HFFc6 (cell line): ENCODE measurements at places on chromosomes 6 and 20.
A peak's percentile ranks its signal among the peaks of the same experiment; 100 is the strongest.

DNA sequence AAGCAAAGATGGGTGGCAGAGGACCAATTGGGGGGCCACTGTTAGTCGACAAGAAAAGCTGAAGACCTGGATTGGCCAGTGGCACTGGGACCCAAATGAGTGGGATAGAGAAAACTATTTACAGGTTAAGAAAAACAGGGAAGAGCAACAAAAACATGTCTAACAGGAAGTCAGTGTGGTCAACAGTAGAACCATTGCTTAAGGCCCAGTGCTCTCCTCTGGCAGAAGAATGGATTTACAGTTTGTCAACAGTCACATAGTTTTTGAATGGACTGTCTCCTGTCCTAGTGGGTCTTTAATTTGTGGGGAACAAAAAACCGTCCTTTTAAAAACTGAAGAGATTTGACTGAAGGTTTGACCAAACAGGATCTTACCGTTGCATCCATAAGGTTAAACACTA, 12.1 kb upstream of the WTAP start:
- no peak for DNase-seq

DNA sequence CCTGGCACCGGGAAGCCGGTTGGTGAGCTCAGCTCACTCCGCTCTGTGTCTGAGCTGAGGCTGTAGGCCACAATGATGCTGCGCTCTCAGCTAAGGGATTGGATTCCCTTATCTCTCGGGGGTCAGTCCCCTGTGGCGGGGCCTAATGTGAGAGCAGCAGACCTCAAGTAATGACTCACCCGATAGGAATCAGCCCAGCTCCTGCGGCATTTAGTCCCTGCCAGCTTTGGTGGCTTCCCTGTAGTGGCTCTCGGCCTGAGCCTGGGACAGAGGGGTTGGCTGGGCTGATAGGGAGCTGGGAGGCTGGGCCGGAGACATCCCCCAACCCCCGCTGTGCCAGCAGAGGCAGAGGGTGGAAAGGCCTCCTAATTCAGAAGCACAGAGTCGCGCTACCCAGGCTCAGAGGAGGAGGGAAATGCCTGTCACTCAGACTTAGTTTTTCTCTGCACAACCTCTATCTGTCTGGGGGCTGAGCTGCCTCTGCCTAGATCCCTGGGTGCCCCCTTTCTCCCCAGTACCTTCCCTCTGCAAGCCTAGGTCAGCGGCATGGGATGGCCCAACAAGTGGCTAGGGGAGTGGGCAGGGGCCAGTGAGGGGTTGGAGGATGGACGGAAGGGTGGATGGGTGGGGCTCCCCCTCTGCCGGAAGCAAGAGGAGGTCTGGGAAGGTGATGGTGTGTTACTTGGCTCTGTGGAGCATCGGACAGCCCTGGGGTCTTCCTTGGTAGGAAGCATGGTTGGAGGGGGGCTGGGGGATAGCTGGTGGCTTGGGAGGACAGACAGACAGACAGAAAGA, 92.2 kb downstream of the CDH22 start:
- peak; percentile 36 for DNase-seq

- DNase-seq, result no peak
Measured at GRCh38 chr6:89162047-89162371, 16.2 kb downstream of the PM20D2 start.

DNA sequence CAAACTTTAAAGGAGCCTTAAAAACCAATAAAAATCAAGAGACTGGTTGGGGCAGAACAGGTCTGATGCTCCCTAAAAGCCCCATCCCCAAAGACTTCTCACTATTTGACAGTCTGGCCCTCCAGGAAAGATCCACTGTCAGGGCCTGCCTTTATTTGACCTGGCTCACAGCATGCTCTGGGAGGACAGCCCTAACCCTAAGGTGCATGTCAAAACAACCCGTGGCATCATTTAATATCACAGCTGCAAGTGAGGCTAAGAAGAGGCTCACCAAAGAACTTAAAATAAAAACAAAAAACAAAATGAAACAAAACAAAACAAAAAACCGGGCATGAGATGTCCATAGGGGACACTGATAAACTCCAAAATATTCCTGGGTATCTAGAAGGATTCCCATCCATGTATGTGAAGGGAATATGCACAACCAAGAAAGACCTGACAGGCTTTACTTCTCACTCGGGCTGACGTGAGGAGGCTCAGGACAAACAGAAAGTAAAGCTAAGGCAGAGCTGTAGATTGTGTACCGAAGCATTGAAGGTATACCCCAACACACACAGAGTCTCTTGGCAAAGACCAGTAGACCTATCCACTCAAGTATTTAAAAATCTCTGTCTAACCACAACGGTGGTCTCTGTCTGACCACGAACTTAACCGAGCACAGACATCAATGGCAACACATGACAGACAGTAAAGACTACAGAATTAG, 57.3 kb downstream of the AHI1 start:
- DNase-seq, result no peak

GRCh38 chr20:54649511-54649962, 174.1 kb downstream of the DOK5 start:
- DNase-seq, result peak; percentile 62

DNA sequence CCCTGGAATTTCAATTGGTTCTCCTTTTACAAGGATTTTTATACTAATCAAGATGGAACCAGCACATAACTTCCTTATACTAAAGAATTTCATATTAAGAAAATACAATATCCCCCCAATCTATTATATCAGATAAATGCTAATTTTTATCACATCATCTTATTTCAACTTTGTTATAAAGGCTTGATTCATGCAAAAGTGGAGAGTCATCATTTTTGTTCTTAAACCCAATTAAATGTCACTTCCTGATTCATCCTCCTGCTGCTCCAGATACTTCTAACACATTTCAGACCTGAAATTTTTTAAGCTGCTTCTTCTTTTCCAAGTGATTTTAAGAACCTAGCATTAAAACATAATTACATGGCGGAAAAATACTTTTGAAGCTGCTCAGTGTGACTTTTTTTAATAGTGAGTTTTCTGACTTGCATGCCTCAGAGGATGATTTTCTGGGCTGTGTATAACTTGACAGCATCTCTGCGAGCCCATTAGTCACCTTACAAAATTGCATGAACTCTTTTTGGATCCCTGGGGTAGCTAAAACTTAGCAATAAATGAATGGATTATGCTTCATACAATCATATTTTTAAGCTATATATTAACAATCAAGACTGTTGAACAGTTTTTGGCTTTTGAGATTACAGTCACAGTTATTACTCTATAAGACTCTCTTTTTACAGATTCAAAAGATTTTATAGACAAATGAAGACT, 134.1 kb downstream of the ELOVL4 start:
- no peak for DNase-seq

GRCh38 chr6:65701325-65701724, 5.7 kb downstream of the EYS start:
- no peak for DNase-seq

- DNase-seq, result no peak
Measured at GRCh38 chr20:61737812-61738443, 327.8 kb downstream of the TAF4 start.

DNA sequence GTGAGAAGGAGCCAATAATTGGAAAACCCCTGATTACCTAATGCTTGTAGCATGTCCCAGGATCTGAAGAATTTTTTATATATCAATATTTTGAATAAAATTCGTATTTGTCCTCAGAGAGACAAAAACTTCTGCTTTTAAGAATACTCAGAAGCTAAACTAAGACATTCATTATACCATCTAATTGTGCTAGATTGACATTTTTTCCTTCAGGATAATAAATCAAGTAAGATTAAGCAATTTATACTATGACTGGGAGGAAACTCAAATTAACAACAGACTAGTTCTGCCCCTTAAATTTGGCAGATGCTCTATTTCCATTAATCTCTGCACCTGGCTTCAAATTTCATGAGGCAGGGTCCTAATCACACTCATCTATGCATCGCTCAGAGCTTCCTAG, 291.4 kb downstream of the PLCB1 start:
- no peak for DNase-seq

GRCh38 chr6:169427856-169428255, 174.2 kb upstream of the THBS2 start:
- DNase-seq, result peak; percentile 45

- DNase-seq, result no peak
Measured at GRCh38 chr6:75618437-75618836, 16.8 kb downstream of the SENP6 start.

DNA sequence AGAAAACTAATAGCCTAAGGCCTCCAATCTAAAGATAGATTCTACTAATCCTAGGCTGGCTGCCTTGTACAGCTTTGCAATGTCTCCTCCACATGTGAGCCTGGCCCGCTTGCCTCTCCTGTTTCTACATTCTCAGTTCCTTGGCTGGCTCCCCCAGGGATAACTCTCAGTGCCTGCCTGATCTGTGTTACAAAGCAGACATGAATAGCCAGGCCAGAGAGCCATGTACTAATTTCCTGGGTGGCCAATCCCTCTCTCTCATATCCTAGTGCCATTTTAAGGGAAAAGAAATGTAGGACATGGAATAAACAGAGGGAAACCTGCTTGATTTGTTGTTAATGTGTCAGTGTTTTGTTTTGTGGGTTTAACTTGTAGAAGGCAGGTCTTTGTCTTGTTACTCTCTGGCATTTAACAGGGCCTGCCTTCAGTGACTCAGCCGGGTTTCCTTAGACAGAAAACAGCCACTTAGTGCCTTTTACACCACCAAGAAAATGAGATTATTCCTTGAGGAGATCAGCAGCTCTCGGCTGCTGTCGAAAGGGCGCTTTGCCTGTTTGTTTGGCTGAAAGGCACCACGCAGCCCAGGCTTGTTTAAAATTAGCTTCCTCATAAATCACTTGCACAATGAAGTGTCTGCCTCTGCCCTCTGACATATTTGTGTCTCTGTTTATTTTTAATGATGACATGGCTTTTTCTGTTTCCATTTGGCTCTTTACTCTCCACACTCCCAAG, 702.7 kb downstream of the MAFB start:
- no peak for DNase-seq

DNA sequence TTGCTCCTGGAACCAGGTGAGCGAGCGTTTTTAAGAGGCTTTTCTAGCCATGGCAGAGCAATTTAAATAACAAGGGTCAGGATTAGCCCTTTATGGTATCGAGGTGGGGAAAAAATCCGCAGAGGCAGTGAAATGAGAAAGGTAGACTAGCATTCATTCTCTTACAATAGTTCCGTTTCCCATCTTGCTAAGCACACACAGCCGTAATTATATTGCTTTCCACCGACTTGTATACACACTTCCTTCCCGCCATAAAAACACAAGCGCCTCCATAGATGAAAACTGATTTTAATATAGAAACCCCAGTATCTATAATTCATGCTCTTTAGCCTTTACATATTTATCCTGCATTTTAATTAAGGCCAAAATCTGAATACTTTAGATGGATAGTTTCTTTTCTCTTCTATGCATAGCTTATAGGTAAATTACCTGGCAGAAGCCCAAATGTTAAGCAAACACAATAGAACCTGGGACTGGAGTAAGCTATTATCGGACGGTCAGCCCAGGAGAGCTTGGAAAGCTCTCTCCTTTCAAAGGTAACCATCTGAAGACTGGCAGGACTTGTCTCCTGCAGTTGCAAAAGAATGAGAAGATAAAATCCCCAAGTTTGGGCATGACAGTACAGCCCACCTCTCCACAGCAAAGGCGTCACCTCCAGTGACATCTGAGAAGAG, 90.9 kb upstream of the MC3R start:
- no peak for DNase-seq

DNA sequence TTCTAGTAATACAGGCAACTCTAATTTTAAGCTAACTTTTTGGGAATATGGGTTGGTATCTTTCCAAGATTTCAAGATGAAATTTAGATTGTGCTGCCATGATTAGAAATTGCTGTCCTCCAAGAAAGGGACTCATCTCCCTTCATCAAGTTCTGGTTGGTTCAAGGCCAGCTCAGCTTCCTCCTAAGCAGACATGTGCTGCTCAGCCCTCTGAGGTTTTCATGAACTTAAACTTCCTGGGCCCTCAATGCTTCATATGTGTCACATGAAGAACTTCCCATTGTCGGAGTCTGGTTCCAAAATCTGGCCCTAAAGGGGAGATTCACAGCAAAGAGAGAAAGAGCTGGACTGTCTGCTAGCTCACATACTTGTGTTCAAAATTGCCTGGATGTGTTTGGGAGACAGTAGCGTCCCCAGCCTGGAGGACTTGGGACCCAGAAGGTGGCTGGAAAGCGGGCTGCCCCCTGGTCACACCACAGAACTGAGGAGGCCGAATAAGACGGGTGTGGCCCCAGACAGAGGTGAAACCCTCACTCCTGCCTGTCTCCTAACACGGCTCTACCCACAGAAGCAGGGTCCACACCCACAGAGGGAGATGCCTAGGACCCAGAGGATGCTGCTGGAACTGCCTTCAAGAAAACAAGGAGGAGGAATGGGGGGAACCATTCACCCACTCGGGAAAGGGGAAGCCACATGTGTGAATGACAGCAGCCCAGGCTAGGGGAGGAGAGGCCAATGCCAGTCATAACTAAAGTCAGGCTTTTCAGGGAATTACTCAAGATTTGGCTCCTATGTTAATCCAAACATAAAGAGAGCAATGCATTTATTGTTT, 54.3 kb upstream of the GPR31 start:
- no peak for DNase-seq

DNA sequence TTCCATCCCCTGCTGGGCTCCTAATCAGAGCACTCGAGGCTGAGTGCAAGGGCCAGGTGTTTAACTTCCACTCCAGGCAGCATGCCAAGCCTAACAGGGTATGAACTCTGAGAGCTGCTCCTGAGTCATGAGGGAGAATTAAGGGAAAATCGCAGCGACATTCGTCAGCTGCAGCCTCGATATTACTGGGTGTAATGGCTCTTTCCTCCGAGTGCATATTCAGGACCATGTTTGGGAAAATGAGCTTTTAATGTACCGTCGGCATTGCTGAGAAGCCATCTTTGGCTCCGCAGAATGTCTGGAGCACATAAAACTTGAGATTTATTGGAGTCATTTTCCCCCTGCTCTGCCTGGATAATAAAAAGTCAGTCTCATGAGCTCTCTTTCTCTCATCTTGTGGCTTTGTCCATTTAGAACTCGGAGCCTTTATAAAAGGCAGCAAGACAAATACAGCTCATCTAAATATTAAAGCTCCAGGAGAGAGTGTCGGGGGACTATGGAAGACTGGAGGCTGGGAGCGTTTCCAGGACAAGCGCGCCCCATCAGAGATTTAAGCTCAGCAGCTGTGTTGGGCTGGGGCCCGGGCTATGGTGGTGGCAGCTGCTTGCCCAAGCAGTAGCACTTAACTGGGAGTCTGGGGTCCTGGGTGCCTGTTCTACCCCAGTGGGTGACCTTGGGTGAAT, 103.7 kb downstream of the TOX2 start:
- peak; percentile 90 for DNase-seq

DNA sequence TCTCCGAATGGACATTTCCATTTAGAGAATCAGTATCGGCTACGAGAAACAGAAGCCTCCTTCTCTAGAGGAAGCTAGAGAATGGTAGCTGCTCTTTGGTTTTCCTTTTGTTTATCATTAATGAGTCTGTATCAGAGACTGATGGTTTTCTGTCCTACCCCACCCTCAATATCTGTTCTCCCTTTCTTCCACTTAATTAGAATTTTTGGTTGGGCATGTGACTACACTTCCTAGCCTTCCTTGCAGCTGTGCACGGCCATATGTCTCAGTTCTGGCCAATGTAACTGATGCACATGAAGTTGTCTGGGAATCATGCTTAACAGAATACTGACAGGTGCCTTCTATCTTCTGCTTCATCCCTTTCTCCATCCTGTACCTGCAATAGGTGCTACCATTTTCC, 19.0 kb downstream of the RNF24 start:
- no peak for DNase-seq

GRCh38 chr6:86148586-86148985, 505.9 kb upstream of the SYNCRIP start:
- DNase-seq, result no peak
